ENCODE measurements at places on chromosomes 12 and 14. TPM values are rescaled to one million over a fixed set of nuclear protein-coding genes. Genes with fewer than 3 reads are reported as not detected.

FOXN3 gene
- 150 TPM for total RNA-seq

- no peak overlapping the region for H3K27ac ChIP-seq
- H3K4me3 ChIP-seq: no peak overlapping the region
- H3K36me3 ChIP-seq: no peaks in the 10 kb centered on the region
- peaks cover 5% of the 10 kb centered on the region for H3K4me1 ChIP-seq
Measured at GRCh38 chr14:36067428-36068187, 108.9 kb downstream of the PTCSC3 start.

DNA sequence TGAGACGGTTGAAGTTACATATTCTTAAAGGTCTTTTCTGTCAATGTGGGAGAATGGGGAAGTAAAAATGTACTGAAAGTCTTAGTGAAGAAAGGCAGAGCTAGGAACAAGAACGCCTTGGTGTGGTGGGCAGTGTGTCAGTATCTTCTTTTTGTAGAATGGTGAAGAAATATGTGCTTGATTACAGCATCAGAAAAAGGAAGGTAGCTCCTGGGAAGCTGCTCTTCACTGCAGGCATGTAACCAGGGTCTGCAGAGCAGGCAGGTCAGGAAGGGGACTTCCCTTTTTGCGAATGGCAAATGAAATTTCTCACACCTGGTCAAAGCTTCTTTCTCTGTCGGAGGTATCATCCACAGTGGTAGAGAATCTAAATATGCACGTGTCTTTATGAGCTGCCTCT lies 226.2 kb downstream of the ADAMTS20 start:
- H3K4me3 ChIP-seq: no peak overlapping the region
- DNase-seq: no peak
- H3K36me3 ChIP-seq: no peaks in the 10 kb centered on the region
- H3K4me1 ChIP-seq: no peaks in the 10 kb centered on the region
- H3K27me3 ChIP-seq: no peaks in the 10 kb centered on the region

SNRPF gene
- 9.1 TPM for total RNA-seq

DNA sequence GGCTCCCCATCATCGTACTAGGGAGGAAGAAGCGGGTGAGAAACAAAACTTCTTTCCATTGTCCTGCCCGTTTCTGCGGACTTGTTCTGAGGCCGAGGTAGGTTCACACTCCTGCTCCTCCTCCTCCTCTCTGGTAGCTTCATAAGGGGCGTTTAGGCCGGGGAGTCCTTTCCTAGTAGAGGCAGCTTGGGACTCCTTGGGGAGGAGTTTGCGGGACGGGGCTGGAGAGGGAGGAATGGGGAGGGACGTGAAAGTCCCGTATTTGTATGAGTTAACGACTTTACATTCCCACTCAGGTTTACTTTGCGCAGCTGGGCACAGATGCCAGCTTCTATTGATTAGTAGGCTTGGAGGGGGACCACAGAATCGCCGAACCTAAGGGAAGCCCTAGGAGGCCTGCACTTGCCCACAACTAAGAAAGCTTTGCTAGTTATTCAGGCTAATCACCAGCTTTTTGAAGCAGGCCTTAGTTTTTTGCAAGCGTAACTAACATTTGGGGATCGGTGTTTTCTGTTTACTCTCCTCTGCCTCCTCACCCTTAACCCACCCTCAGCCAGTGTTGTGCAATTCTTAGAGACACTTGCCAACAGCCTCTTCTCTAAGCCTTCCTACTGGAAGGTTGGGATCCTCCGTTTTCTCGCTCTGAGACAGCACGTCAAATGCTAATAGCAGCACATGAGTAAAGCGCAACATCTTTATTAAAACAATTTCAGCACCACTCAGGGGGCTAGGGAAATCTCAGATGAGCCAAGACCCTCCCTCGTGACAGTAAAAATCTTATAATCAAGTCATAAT lies 499 bp downstream of the RNASE4 start:
- peak overlapping the region; percentile 98 for H3K27ac ChIP-seq
- peak overlapping the region; percentile 86 for H3K4me3 ChIP-seq
- peaks cover 18% of the 10 kb centered on the region for H3K4me1 ChIP-seq
- H3K36me3 ChIP-seq: no peaks in the 10 kb centered on the region

HRK gene
- not detected for total RNA-seq

GRCh38 chr12:127060933-127061332 lies 1206.0 kb upstream of the TMEM132C start:
- H3K4me1 ChIP-seq: no peaks in the 10 kb centered on the region
- no peak overlapping the region for H3K27ac ChIP-seq
- H3K4me3 ChIP-seq: no peak overlapping the region
- H3K27me3 ChIP-seq: no peaks in the 10 kb centered on the region

GRCh38 chr12:583251-583869 lies 79.9 kb downstream of the NINJ2 start:
- no peak overlapping the region for H3K4me3 ChIP-seq
- H3K4me1 ChIP-seq: no peaks in the 10 kb centered on the region
- no peaks in the 10 kb centered on the region for H3K27me3 ChIP-seq
- H3K36me3 ChIP-seq: no peaks in the 10 kb centered on the region

DNA sequence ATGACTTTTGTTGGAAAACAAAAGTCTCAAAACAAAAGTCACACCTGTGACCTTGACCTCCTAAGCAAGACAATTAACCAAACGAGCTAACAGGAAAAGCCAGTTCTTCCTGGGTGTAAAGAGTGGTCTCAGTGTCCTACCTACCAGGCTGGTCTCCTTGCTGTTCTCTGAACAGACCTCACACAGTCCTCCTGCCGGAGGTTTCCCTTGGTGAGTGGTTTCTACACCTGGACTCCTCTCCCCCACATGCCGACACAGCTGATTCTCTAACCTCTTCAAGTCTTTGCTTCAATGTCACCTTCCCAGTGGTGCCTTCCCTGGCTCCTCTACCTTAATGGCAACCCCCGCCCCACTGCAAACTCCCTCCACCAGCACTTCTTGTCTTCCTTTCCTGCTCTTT lies 238.6 kb downstream of the ZFP36L1 start:
- peaks cover 28% of the 10 kb centered on the region for H3K4me1 ChIP-seq
- DNase-seq: no peak
- peak overlapping the region; percentile 59 for H3K27ac ChIP-seq
- no peaks in the 10 kb centered on the region for H3K27me3 ChIP-seq

- no peak overlapping the region for H3K4me3 ChIP-seq
- peak overlapping the region; percentile 63 for H3K27ac ChIP-seq
- H3K4me1 ChIP-seq: peaks cover 13% of the 10 kb centered on the region
- no peaks in the 10 kb centered on the region for H3K27me3 ChIP-seq
- no peak for DNase-seq
- H3K36me3 ChIP-seq: no peaks in the 10 kb centered on the region
Measured at GRCh38 chr14:22400655-22401259, 188.3 kb downstream of the DAD1 start.

KRT6C gene
- not detected for total RNA-seq

GRCh38 chr12:93174473-93174872 lies 203.3 kb upstream of the NUDT4 start:
- H3K27me3 ChIP-seq: no peaks in the 10 kb centered on the region
- no peak overlapping the region for H3K4me3 ChIP-seq
- peaks cover 10% of the 10 kb centered on the region for H3K4me1 ChIP-seq
- DNase-seq: no peak
- no peaks in the 10 kb centered on the region for H3K36me3 ChIP-seq

GRCh38 chr12:104761091-104761490 lies 197.0 kb downstream of the SLC41A2 start:
- no peaks in the 10 kb centered on the region for H3K27me3 ChIP-seq
- no peak overlapping the region for H3K27ac ChIP-seq
- DNase-seq: no peak
- H3K4me3 ChIP-seq: no peak overlapping the region
- no peaks in the 10 kb centered on the region for H3K36me3 ChIP-seq
- no peaks in the 10 kb centered on the region for H3K4me1 ChIP-seq

DNA sequence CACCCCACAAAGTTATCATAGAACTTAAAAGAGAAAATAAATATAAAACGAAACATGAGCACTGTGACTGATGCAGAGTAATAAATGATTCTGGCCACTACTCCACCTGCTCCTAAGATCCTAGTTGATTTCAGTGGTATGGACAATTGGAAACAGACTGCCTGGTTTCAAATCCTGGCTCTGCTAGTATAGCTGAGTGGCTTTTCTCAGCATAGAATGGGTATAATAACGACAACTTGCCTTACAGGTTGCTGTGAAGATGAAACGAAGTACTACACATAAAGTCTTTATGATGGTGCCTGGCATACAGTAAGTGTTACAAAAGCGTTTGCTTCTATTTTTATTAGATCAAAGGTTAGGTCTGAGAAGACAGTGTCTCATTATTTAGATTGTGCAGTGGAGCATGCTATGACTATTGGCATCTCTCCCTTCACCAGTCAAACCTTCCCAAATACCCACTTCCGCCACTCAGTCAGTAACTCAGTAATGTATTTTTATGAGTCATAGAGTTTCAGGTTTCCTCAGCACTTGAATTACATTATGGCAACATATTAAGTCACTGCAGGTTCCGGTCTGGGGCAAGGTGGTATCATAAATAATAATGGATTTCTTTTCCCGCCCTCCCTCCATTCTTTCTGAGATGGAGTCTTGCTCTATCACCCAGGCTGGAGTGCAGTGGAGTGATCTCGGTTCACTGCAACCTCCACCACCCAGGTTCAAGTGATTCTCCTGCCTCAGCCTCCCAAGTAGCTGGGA lies 29.7 kb upstream of the NR2C1 start:
- no peak overlapping the region for H3K4me3 ChIP-seq
- no peaks in the 10 kb centered on the region for H3K27me3 ChIP-seq
- no peak for DNase-seq
- H3K36me3 ChIP-seq: peaks cover 5% of the 10 kb centered on the region

DNA sequence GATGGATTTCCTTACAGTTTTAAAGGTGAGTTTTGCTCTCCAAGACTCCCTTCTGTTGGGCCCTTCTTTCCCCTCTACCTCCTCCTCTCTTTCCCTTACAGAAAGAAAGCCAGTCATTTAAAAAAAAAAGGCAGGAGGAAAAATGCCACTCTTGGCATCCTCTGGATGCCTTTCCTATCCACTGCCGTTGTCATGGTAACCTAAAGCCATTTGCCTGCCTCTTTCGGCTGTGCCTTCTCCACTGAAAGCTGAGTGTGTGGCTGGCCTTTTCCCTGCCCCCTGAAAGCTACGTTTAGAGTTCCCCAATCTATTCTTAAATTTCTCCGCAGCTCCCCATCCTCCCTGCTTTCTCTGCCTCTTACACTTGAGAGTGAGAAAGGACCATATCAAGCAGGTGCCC lies 67.1 kb downstream of the TUNAR start:
- H3K27me3 ChIP-seq: no peaks in the 10 kb centered on the region
- no peak for DNase-seq
- no peaks in the 10 kb centered on the region for H3K4me1 ChIP-seq

GRCh38 chr12:30985814-30986452 lies 59.4 kb downstream of the TSPAN11 start:
- DNase-seq: no peak
- H3K27ac ChIP-seq: no peak overlapping the region
- H3K4me1 ChIP-seq: no peaks in the 10 kb centered on the region
- H3K4me3 ChIP-seq: no peak overlapping the region

DNA sequence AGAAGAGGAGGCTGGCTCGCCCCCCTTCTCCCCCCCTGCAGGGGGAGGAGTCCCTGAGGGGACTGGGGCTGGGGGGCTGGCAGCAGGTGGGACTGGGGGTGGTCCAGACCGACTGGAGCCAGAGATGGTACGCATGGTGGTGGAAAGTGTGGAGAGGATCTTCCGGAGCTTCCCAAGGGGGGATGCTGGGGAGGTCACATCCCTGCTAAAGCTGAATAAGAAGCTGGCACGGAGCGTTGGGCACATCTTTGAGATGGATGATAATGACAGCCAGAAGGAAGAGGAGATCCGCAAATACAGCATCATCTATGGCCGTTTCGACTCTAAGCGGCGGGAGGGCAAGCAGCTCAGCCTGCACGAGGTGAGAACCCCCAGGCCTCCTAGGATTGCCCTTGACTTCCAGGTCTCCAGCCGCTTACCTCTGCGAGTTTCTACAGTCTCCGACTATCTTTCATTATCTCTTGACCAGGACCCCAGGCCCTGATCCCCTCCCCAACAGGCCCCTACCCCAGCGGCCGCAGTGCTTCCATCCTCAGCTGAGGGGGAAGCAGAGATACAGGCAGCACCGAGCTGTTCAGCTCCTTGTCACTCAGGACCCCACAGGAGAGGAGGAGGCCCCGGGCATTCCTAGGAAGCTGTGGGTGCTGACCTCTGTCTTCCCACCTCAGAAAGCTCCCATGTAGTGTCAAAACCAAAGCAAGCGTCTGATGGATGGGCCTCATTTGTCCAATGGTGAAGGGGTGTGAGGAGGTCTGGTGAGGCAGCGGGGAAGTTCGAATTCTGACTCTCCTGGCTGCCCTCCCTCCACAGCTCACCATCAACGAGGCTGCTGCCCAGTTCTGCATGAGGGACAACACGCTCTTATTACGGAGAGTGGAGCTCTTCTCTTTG lies 3.0 kb downstream of the NAB2 start:
- peaks cover 36% of the 10 kb centered on the region for H3K36me3 ChIP-seq
- peak overlapping the region; percentile 75 for H3K27ac ChIP-seq
- DNase-seq: no peak
- H3K27me3 ChIP-seq: no peaks in the 10 kb centered on the region
- peak overlapping the region; percentile 92 for H3K4me3 ChIP-seq
- H3K4me1 ChIP-seq: peaks cover 49% of the 10 kb centered on the region

All from thoracic aorta (tissue), 2 donors.